ENCODE measurements at places on chromosomes 3 and 15.

- no peak for DNase-seq
These were observed 25.4 kb upstream of the PIGZ start for GRCh38 chr3:196994056-196994455.

GRCh38 chr3:67362686-67363085, 291.7 kb downstream of the SUCLG2 start:
- no peak for DNase-seq

DNA sequence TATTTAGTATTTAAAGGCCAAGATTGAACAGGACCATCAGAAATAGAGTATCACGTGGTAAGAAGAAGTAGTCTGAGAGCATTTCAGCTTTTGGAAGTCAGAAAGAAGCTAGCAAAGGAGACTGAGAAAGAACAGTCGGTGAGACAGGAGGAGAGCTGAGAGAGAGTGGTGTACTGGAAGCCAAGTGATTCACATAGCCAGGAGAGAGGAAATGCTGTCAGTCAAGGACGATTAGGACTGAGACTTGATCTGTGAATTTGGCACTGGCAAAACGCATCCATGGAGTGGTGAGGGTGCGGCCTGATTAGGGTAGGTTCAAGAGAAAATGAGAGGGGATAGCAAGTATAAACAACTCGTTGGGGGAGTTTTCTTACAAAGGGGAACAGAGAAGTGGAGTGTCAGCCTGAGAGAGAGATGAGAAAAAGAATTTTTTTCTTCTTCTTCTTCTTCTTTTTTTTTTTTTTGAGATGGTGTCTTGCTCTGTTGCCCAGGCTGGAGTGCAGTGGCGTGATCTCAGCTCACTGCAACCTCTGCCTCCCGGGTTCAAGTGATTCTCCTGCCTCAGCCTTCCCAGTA, 44.9 kb downstream of the CHD2 start:
- DNase-seq: no peak

DNA sequence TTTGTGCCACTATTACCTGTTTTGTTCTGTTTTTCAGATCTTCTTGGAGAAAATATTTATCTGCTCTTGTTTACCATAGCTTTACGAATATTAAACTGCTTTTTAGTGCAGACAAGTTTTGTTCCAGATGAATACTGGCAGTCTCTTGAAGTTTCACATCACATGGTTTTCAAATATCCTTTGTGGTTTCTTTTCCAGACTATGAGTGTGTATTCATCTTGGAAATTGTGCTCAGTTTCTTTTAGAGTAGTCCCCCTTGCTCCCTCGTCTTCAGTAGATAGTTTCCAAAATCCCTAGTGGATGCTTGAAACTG, 1.2 kb downstream of the PIGB start:
- no peak for DNase-seq
